ENCODE measurements at places on chromosomes 6 and 20. TPM values are rescaled to one million over a fixed set of nuclear protein-coding genes. Genes with fewer than 3 reads are reported as not detected.

GRCh38 chr20:50815162-50815989, 20.5 kb downstream of the BCAS4 start:
- DNase-seq, result no peak

Gene LTV1
- 35.7 TPM for total RNA-seq

GRCh38 chr6:160363016-160363996, 15.1 kb downstream of the SLC22A3 start:
- no peak for DNase-seq

DNA sequence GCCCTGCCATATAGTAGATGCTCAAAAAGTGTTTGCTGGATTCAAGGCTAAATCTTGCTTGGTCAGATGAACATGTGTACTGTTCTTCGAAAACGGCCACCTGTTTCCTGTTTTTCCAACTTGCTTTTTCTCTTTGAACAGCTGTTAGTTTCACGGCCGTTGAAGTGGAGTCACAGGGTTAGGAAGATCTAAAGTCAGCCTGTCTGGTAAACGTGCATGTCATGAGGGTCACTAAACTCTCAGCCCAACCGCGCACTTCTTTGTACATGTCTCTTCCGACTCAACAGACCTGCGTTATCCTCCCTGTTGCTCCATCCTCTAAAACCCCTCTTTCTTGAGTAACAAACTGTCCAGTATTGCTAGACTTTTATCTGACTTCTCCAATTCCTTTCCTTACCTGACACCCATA, 93.2 kb upstream of the MAN1A1 start:
- no peak for DNase-seq

Gene ATP6V1G2
- 1.0 TPM for total RNA-seq

- DNase-seq, result no peak
Observed at GRCh38 chr6:77034161-77034560, 429.1 kb downstream of the HTR1B start.

DNA sequence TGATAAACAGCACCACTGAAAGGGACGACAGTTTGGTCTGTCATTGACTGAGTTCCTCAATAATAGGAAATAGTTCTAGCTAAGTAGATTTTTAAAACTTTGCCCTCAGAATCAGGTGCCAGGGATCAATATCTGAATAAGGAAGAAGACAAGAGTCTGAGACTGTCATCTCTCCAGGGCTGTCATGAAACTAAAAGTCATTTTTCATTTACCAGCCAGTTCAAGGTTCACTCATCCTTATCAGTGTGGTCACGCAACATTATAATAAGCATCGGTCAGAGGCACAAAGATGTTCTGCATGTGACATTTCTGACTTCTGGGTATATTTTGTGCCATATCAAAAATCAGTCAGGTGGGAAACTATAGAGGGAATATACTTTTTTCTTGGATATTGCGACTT, 52.5 kb upstream of the E2F3 start:
- DNase-seq, result no peak

Gene PIM1
- 464 TPM for total RNA-seq

DNA sequence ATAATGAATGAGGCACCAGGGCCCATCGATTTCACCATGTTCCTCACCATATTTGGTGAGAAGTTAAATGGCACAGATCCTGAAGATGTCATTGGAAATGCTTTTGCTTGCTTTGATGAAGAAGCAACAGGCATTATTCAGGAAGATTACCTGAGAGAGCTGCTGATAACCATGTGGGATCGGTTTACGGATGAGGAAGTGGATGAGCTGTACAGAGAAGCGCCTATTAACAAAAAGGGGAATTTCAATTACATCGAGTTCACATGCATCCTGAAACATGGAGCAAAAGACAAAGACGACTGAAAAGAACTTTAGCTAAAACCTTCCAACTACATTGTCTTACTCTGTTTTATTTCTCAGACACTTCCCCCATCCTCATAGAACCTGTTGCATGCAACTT, 21.6 kb upstream of the ZBTB22 start:
- no peak for DNase-seq

DNA sequence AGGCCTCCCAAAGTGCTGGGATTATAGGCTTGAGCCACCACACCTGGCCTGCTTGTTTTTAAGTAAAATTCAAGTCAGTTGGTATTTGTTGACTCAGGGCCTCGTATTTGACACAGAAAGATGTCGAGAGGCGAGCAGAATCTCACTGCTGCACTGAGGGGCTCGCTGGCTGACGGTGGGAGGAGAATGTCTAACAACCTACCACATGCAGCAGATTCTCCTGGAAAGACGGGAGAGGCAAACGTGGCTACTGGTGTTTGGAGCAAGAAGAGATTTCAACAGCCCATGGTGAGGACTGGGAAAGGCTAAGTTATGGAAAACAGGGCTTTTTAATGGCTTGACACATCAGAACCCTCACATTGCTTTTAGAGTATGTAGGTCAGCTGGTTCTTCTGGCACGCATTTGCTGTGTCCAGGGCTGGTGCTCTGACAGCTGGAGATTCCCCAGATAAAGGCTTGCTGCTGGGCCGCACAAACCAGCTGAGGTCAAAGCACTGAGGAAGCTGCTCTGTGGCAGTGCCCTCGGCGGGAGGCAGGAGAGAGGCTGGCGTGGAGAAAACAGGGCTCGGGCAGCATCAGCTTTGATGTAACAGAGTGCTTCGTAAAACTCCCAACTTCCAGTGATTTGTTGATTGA, 84.2 kb upstream of the FRMD1 start:
- peak; percentile 32 for DNase-seq

DNA sequence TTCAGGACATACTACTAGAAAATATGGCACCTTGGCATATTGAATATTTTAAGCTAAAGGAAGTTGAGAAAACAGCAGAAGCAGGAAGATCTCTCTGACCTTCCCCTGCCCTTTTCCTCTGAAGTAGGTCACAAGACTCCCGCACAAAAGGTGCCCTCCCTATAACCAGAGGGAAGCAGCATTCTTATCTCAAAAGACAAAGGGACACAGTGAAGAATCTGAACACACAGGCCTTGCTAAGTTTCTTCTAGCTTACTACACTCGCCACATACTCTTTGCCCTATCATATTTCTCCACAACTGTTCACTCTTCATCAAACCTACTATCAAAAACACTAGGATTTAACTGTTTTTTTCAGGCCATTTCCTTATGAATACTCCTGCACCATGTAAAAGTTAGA, 151.2 kb downstream of the ELOVL4 start:
- DNase-seq, result no peak

- no peak for DNase-seq
Observed at GRCh38 chr6:20186981-20187380, 25.3 kb downstream of the MBOAT1 start.

Data from activated CD8-positive, alpha-beta memory T cell treated with anti-CD3 and anti-CD28 coated beads, Interleukin-2, amount 10 ng/mL, durations not matched to agents 7 days and 5 days (primary cell).